GM23338 (cell line): ENCODE measurements at places on chromosomes 12 and 14. TPM values are rescaled to one million over a fixed set of nuclear protein-coding genes. Genes with fewer than 3 reads are reported as not detected.

LUM gene
- not detected in 2 replicates for total RNA-seq

DNA sequence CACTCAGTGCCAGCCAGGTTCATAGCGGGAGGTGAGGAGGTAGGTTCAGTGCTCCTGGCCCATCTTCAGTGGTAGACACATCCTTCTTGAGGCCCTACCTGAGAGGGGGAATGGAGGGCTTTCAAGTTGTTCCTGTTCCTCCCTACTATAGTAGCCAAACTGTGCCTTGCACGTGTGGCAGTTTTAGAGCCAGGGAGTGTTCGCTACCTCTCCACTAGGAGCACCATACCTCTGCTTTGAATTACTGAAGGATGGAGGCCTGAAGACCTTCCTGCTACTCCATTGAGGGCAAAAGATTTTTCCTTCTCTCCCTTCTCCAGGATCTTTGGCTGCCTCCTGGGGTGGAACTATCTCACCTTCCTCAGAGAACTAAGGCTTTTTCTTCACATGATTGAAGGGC lies 5.9 kb upstream of the ALG10 start:
- peak; percentile 41 for DNase-seq

DNA sequence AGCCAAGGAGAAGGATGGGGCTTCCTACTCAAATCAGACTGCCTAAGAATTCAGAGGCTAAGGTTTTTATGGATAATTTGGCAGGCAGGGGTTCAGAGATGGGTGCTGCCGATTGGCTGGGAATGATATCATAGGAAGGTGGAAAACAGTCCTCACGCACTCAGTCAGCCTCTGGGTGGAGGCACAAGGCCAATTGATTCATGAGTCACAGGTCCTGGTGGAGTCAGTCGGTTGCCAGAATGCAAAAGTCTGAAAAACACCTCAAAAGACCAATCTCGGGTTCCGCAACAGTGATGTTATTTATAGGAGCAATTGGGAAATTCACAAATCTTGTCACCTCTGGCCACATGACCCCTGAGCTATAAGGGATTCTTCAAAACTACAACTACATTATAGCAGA lies 105.5 kb downstream of the GXYLT1 start:
- peak; percentile 27 for DNase-seq

ZDHHC22 gene
- 29.3 and 32.1 TPM in 2 replicates for total RNA-seq

DNA sequence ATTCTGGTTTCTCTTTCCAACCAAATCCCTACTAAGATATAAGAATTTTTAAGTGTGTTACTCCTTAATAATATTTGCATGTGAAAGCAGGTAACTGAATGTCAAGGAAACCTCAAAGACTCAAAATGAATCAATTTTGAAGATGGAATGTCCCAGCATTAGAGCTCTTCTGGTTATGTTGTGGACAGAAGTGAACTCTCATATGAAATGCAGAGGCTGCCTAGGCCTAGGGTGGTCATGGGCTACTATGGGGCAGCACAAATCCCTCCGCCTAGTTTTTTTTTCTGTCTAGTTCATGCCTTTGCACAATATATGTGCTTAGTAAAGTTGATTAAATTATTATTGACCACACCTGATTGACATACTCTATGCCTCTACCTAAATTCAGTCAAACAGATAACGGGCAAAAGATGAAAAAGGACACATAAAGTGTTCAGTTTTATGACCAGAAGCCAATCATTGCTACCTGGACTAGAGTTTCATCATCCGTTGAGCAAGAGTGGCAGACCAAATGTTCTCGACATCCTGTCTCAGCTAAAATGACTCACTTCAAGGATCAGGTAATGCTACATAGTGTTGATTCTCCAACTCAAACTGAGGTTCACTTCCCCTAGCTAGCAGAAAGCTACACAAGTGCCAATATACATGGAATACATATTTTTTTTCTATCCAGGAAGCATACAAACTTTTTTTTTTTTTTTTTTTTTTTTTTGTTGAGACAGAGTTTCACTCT lies 1211.4 kb downstream of the VRK1 start:
- no peak for DNase-seq

DNA sequence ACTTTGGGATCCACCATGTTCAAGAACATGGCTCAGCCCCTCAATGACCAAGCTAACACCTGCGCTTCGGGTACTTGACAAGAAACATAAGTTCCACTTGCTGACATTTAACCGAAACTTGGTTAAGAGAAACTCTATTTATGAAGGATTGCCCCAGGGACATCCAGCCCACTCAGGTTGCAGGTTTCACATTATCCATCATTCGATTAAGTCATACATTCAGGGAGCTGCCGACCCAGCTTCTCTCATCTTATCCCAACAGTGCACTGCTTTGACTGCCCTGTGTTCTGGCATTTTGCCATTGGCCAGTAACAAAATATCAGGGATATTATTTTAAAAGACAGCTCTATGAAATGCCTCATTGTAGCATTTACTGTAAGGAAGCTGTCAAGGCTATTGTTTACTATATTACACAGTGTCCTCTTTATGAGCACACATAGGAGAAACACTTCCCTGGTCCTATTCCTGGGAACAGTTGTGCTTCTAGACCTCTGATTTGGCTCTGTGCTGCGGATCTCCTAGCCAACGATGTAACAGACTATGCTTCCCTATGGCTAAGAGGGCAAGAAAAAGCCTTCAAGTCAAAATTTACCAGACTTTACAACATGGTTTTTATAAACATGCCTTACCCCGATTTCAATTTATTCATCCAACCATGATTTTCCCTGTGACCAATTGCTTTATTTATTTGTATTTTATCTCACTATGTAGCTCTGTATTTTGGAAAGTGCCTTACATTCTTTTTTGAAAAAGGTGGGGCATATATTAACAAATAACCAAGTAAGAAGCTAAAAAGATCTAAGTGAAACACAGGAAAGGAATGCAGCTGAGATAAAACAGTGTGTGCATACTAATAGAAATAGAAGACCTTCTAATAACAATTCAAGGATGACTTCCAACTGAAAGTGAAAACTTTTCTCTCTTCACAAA lies 109.3 kb downstream of the ITPR2 start:
- DNase-seq: no peak
